Mesenteric fat pad (tissue), 1 donor: ENCODE measurements at places on chromosomes 12 and 14. TPM values are rescaled to one million over a fixed set of nuclear protein-coding genes. Genes with fewer than 3 reads are reported as not detected.

DNA sequence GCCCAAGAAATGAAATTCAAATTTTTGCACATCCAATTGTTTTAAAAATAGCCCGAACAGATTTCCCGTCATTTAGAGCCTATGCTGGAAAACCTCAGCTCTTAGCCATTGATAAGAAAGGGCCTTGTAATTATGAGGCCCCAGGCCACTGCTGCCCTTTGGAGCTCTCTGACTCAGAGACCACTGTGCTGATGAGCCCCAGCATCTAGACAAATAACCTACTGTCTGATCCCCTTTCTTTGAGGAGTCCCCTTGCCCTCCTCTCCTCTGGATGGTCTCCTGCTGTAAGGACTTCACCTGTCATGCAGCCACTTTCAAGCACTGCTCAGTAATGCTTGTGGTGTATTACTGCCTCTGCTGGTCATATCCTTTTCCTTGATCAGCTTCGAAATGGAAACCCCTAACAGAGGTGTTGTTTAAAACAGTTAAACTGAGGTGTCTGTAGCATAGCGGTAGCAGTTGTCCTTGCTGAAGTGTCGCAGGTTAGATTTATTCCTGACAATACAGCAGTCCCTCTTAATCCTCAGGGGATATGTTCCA lies 159.9 kb upstream of the SRRM4 start:
- no peak for DNase-seq

DNA sequence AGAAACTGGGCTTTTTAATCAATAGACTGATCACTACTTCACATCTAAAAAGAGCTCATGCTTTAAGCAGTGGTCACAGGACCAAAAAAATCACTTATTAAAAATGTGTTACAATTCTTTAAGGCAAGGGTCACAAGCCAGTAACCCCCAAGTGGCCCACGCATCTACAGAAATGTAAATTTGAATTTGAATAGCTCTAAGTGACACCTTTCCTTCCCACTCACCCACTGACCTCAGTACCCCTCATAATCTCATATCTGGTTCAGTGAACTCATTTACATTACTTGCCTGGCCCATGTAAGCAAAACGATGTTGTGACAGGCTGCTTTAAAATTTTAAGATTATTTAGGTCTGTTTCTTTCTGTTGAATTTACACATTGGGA lies 27.4 kb downstream of the NELL2 start:
- DNase-seq = no peak

GRCh38 chr12:92828565-92828964 lies 100.5 kb downstream of the EEA1 start:
- no peak for DNase-seq

DNA sequence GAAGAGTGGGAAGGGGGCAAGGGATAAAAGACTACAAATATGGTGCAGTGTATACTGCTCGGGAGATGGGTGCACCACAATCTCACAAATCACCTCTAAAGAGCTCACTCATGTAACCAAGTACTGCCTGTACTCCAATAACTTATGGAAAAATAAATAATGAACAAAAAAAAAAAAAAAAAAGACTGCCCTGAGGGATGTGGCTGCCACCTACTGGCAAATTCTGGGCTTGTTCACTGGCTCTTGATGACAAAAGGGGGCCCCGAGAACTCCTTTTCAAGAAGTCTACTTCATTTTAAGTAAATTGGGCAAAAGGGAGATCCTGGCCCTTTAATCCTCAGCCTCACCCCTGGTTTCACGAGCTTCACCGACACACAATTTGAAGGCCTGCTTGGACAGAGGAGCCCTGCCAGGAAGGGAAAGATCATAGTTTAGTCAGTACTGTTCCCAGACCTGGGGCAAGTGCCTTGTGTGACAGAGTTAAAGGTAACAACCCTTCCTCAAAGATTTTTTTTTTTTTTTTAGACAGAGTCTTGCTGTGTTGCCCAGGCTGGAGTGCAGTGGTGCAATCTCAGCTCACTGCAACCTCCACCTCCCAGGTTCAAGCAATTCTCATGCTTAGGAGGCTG lies 26.1 kb upstream of the STAC3 start:
- no peak for DNase-seq

BDKRB2 gene
- 11.4 TPM for total RNA-seq

KRT73 gene
- total RNA-seq = not detected

CLMN gene
- 47.4 TPM for total RNA-seq

M6PR gene
- 141 TPM for total RNA-seq

DNA sequence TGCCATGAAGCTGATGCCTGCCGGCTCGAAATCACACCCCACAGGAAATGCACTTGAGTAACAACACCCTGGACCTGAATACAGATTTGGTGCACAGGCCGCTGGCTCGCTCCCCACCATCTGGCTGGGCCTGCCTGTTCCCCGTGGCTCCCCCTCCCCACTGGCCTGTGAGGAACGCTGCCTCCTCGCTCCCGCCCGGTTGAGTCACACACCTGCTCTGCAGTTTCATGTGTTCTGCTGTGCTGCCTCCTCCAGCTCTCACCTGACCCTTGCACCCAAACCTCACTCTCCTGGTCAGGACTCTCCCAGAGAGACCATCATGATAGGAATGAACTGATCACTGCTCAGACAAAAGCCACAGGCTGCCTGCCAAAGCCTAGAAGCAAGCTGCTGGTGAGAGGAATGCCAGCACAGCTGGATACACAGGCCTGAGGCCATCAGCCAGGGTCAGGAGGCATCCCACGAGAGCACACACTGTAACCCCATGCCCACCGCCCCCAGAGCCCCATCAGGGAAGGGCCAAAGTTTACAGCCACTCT lies 3.8 kb upstream of the SIVA1 start:
- DNase-seq = no peak

GRCh38 chr12:51242120-51242519 lies 3.5 kb downstream of the DAZAP2 start:
- no peak for DNase-seq

CDKN3 gene
- total RNA-seq = 1.7 TPM

- no peak for DNase-seq
These were observed 1.4 kb downstream of the ATF1 start for GRCh38 chr12:50765095-50765911.

DNA sequence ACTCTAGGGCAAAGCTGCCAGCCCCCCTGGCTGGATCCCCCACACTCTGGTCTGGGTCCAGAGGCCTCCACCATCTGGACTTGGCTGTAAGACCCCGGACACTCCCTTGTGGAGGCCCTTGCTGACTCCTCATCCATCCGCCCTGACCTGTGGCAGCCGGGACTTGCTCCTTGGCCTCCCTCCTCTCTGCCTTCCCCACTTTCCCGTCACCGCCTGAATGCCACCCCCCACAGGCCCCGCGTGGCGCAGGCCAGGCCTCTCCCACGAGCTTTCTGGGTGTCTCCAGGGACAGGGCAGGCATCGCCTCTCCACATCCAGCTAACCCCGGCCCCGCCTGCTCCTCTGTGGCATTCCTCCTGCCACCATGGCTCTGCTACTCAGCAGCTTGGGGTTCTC lies 14.1 kb downstream of the JAG2 start:
- DNase-seq = no peak

SLC6A15 gene
- total RNA-seq = not detected
